ENCODE measurements at places on chromosomes 2 and 18.

DNA sequence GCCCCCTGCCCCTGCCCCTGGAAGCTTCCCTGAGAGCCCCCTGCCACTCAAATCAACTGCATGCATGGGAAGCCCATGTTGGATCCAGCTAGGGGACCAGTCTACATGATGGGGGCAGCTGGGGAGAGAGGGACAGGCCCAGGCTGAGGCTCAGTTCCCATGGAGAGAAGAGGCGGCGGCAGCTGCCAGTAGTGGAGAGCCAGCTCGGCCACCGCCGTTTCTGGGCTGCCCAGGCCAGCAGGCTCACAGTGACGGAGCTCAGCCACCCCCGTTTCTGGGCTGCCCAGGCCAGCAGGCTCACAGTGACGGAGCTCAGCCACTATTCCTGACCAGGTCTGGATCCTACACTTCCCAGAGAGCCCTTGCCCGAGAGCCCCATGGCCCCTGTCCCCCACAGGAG lies 3.6 kb downstream of the MAB21L4 start:
- no peak for DNase-seq

GRCh38 chr18:3269914-3270299 lies 8.0 kb downstream of the MYL12B start:
- no peak for DNase-seq

- no peak for DNase-seq
Observed at GRCh38 chr18:75244351-75245313, 34.0 kb downstream of the TSHZ1 start.

DNA sequence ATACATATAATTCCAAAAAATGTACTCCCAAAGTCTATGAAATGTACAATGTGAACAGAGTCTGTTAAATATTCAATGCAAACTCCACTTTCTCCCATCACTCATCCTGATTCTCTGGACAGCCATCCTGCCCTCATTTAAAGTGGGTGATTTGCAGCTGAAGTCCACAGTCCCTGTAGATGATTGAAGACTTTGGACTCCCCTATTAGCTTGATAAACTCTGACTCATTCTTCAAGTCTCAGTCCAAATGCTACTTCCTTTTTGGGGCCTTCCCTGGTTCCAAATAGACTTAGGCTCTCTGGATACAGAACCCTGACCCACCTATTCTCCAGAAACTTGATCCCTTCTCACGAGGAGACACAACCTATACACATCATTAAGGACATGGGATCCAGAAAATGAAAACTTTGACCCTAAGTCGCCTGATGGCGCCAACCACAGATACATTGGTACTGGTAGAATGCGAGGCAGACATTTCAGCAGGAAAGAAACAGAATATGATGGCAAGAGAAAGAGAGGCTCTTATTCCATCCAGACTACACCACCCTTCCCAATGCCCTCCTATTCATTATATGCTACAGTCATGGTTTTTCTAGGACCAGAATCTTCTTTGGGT lies 122.7 kb downstream of the VIT start:
- no peak for DNase-seq

Measured in keratinocyte (primary cell).